ENCODE measurements at places on chromosomes 1 and 21.
A peak's percentile ranks its signal among the peaks of the same experiment; 100 is the strongest.

DNA sequence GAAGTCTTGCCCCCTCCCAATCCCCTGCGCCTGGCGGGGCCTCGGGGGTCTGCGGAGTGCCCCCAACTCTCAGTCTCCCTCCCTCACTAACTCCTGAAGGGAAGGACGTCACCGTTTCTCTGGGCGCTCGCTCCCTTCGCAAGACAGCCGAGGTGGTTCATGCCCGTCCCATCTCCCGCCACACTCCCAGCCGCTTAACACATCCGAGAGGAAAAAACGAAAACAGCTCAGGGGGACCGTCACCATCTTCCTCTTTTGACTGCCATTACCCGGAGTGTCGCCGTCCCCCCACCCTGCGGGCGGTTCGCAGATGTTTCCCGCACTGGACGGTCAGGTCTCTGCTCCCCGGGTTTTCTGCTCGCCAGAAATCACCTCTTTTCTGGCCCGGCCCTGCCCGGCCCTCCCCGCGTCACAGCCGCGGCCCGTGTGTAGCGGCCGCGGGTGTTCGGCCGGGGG, 532 bp downstream of the ERO1B start:
- no peak for DNase-seq

DNA sequence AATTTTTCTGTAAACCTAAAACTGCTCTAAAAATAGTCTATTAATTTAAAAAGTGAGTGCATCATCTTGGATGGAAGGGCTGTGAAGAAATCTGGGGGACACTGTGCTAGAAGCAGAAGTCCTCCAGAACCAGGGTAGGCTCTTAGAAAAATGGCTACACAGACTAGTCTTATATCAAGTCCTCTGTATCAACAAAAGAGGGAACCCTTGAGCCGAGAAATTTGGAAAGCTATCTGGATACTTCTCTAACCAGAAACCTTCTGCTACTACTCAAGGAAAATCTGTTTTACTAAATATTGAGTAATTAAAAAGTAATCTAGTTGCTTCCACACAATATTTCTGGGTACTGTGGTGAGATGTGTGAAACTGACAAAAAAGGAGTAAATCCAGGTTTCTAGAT, 92.1 kb downstream of the WDR3 start:
- DNase-seq = no peak

DNA sequence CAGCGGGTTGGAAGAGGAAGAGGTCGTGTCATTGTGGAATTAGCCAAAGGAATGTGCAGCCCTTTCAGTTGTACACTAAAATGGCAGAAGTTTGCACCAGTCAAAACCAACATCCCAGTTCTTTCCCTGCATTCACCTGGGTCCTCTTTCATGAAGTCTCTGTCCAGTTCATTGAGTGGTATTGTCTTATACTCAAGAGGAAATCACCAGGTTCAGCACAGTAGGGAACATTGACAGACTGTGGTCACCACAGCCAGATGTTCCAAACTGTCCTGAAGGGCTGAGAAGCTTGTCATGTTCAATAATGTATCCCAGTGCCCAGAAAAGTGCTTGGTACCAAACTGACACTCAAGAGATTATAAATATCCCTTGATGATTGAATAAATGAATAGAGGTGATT, 131.6 kb downstream of the GLUL start:
- DNase-seq = no peak

DNA sequence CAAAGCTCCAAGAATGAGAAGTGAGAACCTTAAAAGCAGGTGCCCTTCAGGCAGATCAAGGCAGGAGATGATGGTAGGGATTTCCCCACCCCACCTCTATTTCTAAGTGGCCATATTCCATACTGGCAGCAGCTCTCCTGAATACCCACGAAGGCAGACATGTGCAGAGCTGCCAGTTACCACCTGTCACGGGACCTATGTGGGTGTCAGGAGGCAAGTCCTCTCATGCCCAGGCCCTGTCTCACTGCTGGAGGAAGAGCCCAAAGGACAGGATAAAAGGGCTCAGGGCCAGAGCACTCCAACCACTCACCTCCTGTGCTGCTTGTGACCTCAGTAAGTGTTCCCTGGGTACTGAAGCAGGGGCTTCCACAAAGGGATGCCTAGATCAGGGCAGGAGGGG, 721 bp upstream of the LCE1B start:
- no peak for DNase-seq

DNA sequence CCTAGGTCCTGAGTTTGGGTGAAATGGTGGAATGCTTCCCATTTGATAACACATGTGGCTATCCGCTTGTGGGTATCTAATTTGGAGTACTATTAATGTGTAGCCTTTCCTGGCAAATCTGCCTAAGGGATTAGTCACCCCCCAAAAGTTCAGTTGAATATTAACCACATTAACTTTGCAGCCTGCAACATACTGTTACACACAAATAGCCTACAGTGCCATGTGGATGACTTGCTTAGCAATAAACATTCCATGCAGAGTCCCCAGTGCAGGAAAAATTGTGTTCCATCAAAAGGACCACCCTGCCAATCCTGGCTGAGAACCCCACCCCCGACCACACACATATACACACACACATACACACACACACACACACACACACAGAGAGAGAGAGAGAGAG, 303.3 kb upstream of the ESRRG start:
- DNase-seq = no peak

DNA sequence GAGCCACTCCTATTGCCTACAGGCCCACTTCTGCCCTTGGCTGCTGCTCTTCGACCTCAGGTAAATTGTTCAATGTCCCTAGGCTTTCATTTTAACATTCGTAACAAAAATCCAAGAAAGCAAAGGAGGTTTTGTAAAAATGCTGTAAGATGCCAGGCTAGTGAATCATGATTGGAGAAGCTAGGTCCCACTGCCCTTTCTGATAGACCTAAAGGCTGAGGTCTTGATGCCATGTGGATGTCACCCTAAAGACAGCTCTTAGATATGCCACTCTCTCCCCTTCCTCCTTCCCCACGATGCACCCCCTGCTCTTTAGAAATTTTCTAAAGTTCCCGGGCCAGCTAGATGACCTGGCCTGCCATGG, 9.9 kb upstream of the TMEM39B start:
- DNase-seq = no peak

DNA sequence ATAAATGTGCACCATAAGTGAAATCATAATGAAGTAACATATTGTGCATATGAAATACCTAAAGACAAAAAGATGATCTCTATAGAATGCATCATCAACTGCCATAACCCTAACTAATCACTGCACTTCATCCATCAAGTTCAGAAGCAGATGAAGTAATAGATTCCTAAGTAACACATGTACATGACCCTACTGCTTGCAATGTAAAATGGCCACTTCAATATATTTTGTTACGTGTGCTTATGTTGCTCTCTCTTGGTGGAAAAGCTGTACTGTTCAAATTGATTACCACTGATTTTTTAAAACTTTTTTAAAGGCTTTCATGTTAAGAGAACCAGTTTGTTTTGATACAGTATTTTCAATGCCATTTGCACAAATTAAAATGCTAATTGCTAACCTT, 141.8 kb downstream of the TTLL7 start:
- DNase-seq = no peak

DNA sequence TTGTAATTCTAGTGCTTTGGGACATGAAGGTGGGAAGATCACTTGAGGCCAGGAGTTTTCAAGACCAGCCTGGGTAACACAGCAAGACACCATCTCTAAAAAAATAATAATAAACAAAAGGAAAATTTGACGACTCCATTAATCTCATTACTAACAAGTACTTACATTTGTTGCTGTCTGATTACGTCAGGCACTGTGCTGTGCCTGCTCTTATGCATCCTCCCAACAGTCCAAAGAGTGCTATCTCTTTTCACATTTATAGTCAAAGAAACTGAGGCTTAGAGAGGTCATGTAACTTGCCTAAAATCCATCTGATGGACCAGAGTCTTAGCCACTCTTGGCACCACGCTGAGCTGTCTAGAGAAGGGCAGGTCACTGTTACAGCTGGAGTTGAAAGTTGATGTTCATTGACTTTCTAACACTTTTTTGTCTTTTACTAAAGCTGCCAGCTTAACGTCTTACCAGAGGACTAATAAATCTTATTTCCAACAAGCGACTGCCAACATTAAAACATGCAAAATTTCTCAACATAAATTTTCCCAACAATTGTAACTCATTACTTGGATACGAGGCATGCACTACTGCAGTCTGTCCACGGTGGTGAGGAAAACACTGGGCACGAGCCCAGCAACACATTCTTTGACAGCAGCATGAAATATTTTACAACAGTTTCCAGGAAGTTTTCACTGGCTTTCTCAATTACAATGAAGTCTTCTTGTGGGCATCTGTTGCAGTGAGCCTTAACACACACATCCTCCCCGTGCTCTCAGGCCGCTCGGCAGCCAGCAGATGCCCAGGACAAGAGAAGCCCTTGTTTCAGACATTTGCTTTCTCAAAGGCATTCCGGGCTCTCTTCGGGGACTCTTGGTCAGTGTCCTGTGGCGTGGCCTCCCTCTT, 262.9 kb upstream of the PROX1 start:
- DNase-seq = no peak

DNA sequence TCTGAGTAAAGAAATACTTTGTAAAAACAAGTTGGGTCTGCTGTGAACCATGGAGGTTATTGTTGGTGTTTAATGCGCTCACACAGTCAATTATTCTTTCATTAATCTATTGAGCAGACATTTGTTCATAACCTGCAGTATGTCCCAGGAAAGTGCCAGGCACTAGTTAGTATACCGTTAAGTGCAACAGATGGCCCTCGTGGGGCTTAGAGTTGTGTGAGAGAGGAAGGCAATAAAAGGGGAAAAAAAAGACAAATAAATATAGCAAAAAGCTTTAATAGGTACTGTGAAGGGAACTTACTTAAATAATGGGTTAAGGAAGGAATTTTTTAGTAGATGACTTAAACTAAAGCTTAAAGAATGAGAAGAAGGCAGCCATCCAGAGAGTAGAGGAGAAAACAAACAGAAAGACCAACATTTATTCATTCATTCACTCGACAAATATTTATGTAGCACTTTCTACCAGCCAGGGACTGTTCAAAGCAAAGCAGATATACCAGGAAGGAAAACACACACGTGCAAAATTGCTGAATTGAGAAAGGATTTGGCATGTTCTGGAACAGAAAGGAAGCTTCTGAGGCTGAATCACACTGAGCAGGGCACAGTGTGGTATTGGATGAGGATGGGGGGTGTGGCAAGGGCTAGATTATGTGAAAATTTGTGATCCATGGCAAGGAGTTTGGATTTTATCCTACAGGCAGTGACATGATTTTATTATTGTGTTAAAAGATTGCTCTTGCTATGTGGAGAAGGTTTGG, 296.1 kb upstream of the SGIP1 start:
- DNase-seq = no peak

GRCh38 chr1:188261849-188262248, 1433.1 kb downstream of the PLA2G4A start:
- no peak for DNase-seq

GRCh38 chr1:59685666-59686065, 129.1 kb upstream of the HOOK1 start:
- DNase-seq = no peak

DNA sequence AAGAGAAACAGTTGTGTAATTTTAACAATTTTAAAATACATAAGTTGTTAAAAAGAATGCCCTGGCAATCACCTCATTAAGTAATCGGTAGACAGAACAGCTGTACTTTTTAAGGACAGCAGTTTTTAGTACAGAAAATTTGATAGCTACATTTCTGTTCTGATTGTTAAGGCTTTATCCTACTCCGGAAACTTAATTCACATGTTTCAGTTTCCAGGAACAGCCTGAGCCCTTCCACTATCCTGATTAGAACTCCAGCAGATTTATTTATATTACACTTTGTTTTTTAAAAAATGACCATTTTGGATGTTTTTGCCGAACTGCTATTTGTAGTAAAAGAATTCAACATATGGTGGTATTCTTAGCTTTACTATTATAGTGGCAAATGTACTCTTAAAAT, 8.7 kb downstream of the PRRC2C start:
- DNase-seq = no peak

DNA sequence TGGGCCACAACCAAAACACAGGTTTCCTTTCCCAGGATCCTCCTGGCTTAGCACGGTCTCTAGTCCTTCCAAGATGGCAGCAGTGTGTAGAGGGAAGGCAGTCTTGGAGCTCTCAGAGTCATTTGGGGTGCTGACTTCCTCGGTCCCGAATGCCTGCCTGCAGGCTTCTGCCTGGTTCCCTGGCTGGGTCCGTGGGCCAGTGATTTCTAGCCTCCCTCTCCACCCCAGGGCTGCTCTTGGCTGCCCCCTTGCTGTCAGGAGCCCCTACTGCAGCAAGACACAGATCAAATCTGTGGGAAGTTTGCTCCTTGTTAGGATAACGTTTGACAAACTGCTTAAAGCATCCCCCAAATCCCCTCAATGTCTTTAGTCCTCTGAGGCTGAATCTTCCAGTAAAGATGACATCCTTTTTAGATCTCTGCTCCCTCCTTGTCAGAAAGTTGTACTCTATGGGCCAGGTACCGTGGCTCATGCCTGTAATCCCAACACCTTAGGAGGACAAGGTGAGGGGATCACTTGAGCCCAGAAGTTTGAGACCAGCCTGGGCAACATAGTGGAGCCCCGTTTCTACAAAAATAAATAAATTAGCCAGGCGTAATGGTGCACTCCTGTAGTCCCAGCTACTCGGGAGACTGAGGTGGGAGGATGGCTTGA, 272.5 kb downstream of the RRAGC start:
- peak; percentile 9 for DNase-seq

DNA sequence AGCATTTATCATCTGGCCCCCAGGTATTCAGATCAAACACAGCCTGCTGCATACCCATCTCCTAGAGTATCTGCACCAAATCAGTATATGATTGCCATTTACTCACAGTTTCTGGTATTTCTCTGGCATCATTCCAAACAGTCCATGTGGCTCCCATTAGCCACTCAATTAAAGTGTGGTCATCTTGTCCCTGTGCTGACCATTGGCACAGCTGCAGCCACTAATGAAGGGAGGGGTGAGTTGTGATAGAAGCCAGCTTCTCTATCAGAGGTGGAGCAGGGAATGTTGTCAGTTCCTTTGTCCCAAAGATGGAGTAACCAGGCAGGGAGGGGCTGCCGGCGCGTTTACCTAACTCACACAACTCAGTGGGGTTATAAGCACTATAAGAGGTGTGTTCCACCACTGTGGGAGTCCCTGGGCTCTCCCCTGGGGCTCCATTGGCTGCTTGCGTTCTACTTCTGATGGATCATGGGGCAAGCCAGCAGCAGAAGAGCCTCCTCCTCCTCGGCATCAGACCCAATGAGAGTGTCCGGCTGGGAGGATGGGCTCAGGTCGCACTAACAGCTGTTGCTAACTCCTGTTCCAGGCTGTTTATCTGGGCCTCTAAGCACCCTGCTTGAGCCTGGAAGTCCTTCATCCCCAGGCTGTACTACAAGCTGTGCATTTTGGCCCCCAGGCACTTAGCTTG, 108.6 kb downstream of the GDAP2 start:
- no peak for DNase-seq

DNA sequence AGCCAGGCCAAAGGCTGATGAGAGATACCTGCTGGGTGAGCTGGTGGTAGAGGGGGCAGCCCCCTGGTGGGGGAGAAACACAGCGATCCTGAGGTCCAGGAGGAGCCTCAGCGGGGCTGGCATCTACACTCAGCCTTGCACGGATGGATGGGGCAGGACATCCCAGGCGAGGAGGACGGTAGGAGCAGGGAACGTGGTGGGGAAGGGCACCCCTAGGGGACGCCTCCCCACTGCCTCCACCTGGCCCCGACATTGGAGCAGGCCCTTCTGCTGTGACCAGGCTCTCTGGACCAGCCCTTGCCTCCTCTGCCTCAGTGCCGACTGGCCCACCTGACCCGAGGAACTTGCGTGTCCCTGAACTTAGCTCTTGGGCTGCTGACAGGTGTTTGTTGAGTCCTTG, 6.4 kb upstream of the MMEL1 start:
- no peak for DNase-seq

- DNase-seq = no peak
These were observed 20.6 kb upstream of the LAMC2 start for GRCh38 chr1:183165456-183165855.

All from stimulated activated CD8-positive, alpha-beta memory T cell treated with anti-CD3 and anti-CD28 coated beads, Interleukin-4, amount 100 ng/mL, for 1 hour (primary cell).